Esophagus muscularis mucosa (tissue), 4 donors: ENCODE measurements at places on chromosomes 11 and 22. TPM values are rescaled to one million over a fixed set of nuclear protein-coding genes. Genes with fewer than 3 reads are reported as not detected.

Gene KRTAP5-6
- total RNA-seq, result not detected

Gene RGL4
- not detected for total RNA-seq

Gene MYBPC3
- total RNA-seq, result not detected

Gene ZNRD2
- 74.1 TPM for total RNA-seq

Gene OR2AG2
- not detected for total RNA-seq

Gene CBX7
- total RNA-seq, result 159 TPM

Gene PKDREJ
- not detected for total RNA-seq

Gene OR5AK2
- total RNA-seq, result not detected

Gene HIPK3
- 362 TPM for total RNA-seq

Gene CSTPP1
- 26.4 TPM for total RNA-seq

Gene CTR9
- 19.0 TPM for total RNA-seq

Gene CHRDL2
- not detected for total RNA-seq

Gene SAA4
- total RNA-seq, result not detected

Gene ANO9
- 0.11 TPM for total RNA-seq

Gene EPS8L2
- 5.6 TPM for total RNA-seq

Gene CECR2
- 1.1 TPM for total RNA-seq

Gene A4GALT
- total RNA-seq, result 77.7 TPM

Gene CCDC87
- total RNA-seq, result 0.46 TPM

Gene ACRV1
- not detected for total RNA-seq

Gene PYGM
- total RNA-seq, result 19.8 TPM

Gene IGLL1
- not detected for total RNA-seq

Gene PTH
- not detected for total RNA-seq

Gene PHETA2
- 33.5 TPM for total RNA-seq

Gene TUBA8
- total RNA-seq, result 16.4 TPM

Gene YAP1
- total RNA-seq, result 220 TPM

Gene PVALB
- total RNA-seq, result not detected

Gene SYT12
- 0.13 TPM for total RNA-seq

Gene SCT
- total RNA-seq, result not detected

Gene SLCO2B1
- 30.5 TPM for total RNA-seq

Gene SNX15
- total RNA-seq, result 45.0 TPM

Gene GLYAT
- not detected for total RNA-seq

Gene SERPING1
- 585 TPM for total RNA-seq

Gene CFAP68
- 18.2 TPM for total RNA-seq

Gene OR10D3
- not detected for total RNA-seq

Gene CDCA5
- 0.42 TPM for total RNA-seq

Gene GLYATL2
- not detected for total RNA-seq

Gene FBLN1
- total RNA-seq, result 371 TPM

Gene CRYBB3
- total RNA-seq, result not detected

Gene PLAAT5
- 2.7 TPM for total RNA-seq

Gene ATL3
- total RNA-seq, result 140 TPM

Gene SYNGR1
- 14.4 TPM for total RNA-seq

Gene SLC5A4
- 0.19 TPM for total RNA-seq

Gene PHRF1
- total RNA-seq, result 24.5 TPM

Gene IFITM10
- 0.50 TPM for total RNA-seq

Gene CABP4
- total RNA-seq, result 2.4 TPM

Gene OR8D1
- not detected for total RNA-seq

Gene GRIK4
- total RNA-seq, result 0.13 TPM

Gene PGA3
- total RNA-seq, result not detected

Gene ZDHHC5
- 43.6 TPM for total RNA-seq

Gene PHOX2A
- 1.3 TPM for total RNA-seq
